ENCODE measurements at places on chromosomes 12 and 14. TPM values are rescaled to one million over a fixed set of nuclear protein-coding genes. Genes with fewer than 3 reads are reported as not detected.
A peak's percentile ranks its signal among the peaks of the same experiment; 100 is the strongest.

GRCh38 chr14:58362798-58363412, 32.8 kb upstream of the TOMM20L start:
- no peak for ATAC-seq

DNA sequence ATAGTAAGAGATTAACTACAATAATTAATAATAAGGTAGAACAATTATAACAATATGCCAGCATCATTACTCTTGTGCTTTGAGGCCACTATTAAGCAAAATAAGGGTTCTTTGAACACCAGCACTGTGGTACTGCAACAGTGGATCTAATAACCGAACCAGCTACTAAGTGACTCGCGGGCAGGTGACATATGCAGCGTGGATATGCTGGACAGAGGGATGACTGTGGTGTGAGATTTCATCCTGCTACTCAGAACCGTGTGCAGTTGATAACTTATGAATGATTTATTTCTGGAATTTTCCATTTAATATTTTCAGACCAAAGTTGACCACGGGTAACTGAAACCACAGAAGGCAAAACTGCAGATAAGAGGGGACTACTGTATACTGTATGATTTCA, 34.4 kb downstream of the BMAL2 start:
- no peak for ATAC-seq

DNA sequence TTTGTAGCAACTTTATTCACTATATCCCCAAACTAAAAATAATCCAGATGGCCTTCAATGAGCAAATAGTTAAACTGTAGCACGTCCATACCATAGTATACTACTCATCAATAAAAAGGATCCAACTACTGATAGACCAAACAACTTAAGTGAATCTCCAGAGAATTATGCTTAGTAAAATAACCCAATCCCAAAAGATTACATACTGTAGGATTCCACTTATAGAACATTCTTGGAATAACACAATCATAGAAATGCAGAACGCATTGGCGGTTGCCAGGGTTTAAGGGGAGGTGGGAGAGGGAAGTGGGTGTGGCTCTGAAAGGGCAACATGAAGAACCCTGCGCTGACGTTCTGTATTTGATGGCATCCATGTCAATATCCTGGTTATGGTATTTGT, 28.6 kb downstream of the SNRPF start:
- ATAC-seq, result no peak

GRCh38 chr12:124599074-124599999, 31.9 kb upstream of the NCOR2 start:
- ATAC-seq, result no peak

- ATAC-seq, result peak; percentile 78
Observed at GRCh38 chr12:57213058-57213715, 3.4 kb upstream of the NXPH4 start.

GRCh38 chr12:55067701-55068100, 47.9 kb downstream of the NEUROD4 start:
- ATAC-seq, result no peak

- ATAC-seq, result peak; percentile 14
Observed at GRCh38 chr12:13197526-13198143, 1.1 kb downstream of the EMP1 start.

GRCh38 chr12:44155358-44155757, 319.5 kb downstream of the TMEM117 start:
- no peak for ATAC-seq

GRCh38 chr14:76985540-76986230, 42.8 kb downstream of the IRF2BPL start:
- no peak for ATAC-seq

DNA sequence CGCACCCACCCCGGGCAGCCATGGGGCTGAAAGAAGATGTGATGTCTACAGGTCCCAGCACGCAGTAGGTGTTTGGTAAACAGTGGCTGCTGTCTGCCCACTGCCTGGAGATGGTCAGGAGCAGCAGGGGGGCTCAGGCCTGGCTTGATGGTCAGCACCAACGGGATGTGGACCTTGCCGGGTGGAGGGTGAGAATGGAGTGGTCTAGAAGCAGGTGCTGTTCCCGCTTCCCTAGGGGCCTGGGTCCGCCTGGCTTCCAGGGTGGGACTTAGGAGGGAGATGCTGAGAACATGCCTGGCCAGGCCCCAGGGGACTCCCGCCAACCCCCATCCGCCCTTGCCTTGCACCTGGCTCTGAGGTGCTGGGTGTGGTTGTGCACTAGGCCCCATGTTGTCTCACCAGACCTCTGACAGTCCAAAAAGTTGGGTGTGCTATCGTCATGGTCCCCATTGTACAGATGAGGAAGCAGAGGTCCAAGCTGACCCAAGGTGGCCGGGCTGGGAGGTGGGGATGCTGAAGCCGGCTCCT, 12.9 kb downstream of the FAM222A start:
- ATAC-seq, result no peak

FOXA1 gene
- not detected for total RNA-seq

IGFBP6 gene
- total RNA-seq, result 818 TPM

BCL7A gene
- 4.7 TPM for total RNA-seq

PTPN6 gene
- total RNA-seq, result 7.4 TPM

CSRP2 gene
- total RNA-seq, result 87.2 TPM

All from gastroesophageal sphincter (tissue), 4 donors.